Stimulated activated CD4-positive, alpha-beta T cell treated with anti-CD3 and anti-CD28 coated beads, Interleukin-12 subunit alpha, Interleukin-12 subunit beta, amount 100 ng/mL, for 4 hours (primary cell): ENCODE measurements at places on chromosomes 4 and X.

DNA sequence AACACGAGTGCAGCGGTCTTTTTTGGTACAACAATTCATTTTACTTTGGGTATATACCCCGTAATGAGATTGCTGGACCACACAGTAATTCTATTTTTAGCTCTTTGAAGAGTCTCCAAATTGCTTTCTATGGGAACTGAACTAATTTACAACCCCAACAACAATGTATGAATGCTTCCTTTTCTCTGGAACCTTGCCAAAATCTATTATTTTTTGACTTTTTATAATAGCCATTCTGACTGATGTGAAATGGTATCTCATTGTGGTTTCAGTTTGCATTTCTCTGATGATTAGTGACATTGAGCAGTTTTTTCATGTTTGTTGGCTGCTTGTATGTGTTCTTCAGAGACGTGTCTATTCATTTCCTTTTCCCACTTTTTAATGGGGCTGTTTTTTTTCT, 240.8 kb downstream of the STK32B start:
- no peak for DNase-seq

DNA sequence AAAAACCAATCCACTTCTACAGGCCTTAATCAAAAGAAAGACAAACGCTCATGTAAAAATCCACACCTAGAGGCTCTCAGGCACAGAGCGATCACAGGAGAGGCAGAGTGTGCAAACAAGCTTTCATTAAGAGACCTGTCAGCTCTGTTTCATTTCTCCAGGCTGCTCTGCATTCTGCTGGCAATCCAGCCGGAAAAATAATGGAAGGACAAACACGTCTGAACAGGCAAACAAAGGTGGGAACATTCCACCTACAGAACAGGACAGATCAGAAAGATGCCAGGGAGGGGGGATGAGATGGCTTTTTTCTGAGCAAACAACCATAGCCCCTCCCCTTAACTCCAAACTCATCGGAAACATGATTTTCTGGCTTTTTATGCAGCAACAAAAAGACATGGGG, 9.7 kb downstream of the SOD3 start:
- no peak for DNase-seq

GRCh38 chr4:164959896-164960295, 17.6 kb downstream of the TRIM61 start:
- DNase-seq: no peak

DNA sequence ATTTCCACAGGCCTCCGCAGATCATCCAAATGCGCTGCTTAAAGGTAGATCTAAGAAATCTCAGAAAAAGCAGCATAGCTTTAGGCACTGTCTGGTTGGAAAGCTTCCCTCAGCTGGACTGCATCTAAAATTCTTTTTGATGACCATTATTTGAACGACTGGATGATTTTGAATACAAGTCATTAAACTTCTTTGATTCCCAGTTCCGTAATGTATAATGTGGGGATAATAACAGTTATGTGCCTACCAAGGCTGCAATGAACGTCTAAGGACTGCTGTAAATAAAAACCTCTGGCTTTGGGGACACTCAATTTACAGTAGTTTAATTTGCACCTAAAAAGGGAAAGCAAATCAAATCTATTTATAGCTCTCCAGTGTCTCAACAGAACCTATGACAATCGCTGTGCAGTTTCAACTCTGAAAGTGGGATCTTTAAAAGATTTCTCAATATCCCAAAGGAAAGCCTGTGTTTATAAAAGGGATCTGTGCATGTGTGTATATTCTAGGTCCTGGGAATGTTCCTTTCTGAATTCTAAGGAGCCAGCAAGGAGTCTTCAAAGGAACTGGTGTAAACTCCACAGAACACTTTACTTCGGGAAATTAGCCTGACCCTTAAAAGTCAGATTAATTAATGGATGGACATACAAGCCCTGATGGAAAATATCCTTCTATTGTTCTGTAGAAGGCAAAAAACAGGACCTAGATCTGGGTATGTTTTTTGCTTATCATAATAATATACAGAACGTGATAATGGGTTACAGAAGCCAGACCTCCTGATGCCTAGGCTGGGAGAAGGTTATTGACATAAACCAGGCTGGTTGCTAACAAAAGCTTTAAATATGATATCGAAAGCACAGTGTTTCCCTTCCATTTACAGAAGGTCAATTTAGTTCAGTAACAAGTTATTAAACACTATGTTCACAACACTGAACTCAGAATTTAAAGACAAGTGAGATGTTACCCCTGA, 53.4 kb downstream of the AFAP1 start:
- no peak for DNase-seq

DNA sequence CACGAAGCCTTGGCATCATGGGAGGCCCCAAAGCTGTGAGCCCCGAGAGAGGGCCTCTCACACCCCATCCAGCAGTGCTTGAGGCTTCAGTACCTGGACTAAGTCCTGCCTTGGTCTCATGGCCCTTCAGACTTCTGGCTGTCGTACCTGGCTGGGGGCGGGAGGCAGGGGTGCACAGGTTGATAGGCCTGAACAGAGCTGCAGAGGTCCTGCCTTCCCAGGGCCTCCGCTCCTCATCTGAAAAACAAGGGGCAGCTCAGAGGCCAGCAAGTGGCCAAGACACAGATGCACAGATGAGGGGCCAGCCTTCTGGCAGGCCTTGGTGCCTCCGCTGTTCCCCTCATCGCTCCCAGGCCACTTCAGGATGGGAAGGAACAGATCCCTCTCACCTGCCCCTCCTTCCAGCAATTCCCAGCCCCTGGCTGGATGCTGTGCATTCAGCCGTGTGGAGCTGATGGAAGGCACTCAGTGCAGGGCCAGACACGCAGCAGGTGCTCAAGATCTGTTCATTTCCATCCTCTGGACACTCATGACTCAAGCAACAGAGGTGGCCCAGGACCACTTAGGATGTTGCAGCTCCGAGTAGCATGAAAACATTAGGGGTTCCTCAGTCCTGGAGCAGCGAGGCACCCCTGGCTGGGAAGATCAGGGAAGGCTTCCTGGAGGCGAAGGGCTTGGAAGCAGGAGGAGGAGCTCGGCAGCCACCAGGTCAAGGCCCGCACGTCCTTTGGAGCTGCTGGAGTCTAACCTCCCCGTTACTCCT, 1.4 kb downstream of the ZNF185 start:
- no peak for DNase-seq

- DNase-seq: no peak
These were observed 1090.7 kb downstream of the FAT4 start for GRCh38 chr4:126405369-126405982.

GRCh38 chr4:28557755-28558154, 1697.1 kb downstream of the STIM2 start:
- DNase-seq: no peak

GRCh38 chr4:74794382-74795010, at the start of gene BTC:
BTC (minus strand) TSS chr4:74794523; CDS start chr4:74794325, 198 bp downstream.
- DNase-seq: no peak

GRCh38 chr4:32042486-32043247, 1322.5 kb downstream of the PCDH7 start:
- DNase-seq: no peak

DNA sequence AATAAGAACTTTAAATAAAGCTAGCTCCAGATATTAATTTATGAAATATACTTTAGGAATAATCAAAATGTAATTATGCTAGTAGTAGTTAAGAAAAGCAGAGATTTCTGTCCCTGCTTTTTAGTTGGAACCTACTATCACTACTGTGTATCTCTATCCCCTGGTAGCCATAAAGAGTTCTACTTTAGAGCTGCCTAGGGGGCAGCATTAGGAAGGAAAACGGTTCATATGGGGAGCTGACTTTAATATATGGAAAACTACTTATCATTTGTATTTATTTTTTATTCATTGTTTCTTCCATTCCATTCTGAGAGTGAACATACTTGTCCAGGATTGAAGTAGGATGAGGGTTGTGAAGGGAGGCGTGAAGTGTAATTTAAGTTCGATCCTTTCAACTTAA, 40.9 kb downstream of the CPEB2 start:
- DNase-seq: no peak

GRCh38 chrX:41291309-41291708, 42.7 kb upstream of the DDX3X start:
- DNase-seq: no peak

DNA sequence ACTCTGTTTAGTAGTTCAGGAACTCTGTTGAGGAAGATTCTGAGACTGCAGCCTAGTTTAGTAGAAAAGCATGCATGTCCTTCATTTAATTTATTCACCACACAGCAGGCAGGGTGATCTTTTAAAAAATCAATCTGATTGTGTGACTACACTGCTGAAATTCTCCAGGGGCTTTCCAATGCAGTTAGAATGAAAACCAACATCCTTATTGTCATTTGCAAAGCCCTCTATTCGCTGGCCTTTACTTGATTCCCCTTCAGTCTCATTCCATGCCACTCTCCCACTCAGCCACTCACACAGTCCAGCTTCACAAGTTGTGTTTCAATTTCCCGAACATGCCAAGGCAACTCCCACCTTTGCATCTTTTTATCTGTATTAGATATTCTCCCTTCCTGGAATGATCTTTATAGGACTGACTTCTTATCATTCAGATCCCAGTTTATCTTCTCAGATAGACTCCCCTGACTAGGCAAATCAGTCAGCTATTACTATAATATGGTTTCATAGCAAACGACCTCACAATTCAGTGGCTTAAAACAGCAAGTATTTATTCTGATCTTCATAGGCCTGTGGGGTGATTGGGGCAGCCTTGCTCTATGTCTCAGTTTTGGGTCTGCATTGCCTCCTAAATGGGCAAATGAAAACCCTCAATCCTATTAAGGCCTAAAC, 21.3 kb upstream of the FTHL17 start:
- no peak for DNase-seq

DNA sequence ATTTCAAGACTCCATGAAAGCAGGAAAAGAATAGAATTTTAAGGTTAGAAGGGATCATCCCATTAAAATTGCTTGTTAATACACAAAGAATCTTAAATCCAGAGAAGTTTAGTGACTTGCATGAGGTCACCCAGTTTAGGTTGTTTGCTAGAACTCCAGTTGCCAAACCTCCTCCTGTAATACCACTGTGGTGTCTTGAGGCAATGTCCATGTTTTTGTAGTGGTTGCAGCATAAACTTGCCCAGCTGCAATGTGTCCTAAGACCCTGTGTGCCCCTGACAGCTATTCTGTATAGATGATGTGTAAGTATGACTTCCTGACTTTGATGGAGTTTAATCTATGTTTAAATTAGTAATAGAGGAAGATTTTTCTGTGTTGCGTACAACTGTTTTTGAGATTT, 6.3 kb downstream of the SFRP2 start:
- no peak for DNase-seq

DNA sequence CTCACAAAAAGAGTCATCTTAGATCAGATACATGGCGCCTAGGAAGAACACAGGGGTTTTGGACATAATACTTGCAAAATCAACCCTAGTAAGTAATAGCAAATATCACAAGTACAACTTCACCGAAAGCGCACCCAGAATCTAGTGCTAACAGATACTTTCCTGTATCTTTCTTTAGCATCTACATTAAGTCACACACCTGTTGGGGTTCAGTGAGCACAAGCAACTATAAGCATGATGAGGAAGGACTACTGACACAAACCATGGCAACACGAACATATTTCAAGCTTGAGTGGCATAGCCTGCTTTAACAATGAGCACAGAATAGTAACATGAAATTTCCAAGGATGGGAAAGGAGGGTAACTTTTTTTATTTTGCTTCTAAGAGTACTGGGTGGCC, 116.1 kb downstream of the GPC3 start:
- no peak for DNase-seq

GRCh38 chrX:153609917-153610835, 11.2 kb upstream of the CCNQ start:
- peak; percentile 80 for DNase-seq

DNA sequence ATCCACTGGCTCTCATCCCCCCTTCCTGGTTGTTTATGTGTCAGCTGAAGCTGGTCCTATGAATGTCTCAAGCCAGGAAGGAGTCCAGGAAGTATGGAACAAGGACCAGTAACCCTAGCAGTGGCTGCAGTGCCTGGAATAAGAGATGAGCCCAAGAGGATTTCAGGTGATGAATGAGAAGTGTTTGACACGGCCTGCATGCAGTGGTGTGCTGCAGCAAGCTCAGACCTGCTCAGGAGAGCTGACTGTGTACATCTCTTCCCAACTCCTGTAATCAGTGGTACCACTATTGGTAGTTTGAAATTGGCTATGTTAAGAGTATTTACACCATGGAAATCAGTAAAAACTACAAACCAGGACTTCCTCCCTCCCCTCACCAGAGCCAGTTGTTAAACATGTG, 88.0 kb downstream of the IQCM start:
- no peak for DNase-seq

DNA sequence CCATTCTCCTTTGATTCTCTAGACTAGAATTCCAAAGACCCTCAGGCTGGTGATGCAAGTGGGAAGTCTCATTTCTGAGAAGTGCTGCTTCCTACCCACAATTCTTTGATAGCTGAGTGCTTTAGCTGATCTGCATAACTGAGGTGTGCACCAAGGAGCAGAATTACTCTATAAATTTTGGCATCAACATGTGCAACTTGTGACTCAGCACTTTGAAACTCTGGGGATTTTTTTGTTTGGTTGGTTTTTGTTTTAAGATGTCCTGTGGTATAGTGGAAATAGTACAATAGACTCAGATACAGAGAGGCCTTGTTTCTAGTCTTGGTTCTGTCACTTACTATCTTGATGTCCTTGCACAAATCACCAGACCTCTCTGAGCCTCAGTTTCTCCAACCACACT, 148.4 kb downstream of the AR start:
- no peak for DNase-seq

DNA sequence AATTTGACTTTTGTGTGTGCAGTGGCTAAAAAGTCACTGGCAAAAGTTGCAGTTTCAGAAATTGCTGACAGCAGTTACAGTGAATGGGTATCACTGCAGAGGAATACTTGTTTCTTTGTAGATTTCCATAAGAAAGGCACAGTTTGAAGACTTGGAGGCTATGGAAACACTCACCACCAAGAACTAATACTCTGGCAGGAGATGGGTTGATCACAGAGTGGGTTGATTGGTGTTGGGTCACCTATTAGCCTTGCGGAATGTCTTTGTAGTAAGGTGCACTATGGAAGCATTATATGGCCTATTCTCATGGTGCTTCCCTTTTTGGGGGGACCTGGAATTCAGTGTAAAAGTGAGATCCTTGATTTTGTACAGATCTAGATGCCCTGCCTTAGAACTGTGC, 502.8 kb downstream of the CFAP47 start:
- DNase-seq: no peak

DNA sequence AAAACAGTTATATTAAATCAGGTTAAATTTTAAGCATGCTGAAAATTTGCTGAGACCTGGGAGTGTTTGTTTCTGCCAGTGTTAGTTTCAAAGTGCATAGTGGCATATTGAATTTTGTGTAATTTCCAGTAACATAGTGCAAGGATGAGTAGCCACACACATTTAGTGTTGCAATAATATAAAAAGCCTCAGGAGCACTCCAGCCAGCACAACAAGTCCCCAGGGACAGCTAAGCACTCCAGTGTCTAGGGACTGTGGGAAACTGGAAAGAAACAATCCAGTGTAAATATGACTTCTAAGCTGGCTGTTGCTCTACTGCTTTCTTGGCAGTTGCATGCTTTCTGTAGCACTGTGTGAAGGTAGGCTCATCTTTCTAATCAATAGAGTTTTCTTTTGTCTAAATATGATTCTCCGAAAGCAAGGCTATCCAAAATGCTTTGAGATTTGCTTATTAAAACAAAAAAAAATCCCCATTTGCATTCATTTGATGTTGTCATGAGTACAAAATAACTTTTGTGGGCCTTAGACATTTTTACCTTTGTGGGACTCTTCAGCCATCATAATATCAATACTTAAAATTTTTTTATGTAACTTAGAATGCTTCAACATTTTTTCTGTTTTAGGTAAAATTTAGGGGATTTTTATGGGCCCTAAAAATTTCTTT, 24.2 kb upstream of the CXCL2 start:
- no peak for DNase-seq

- no peak for DNase-seq
These were observed 89.3 kb upstream of the GPR34 start for GRCh38 chrX:41599507-41599906.
